Epithelial cell of umbilical artery (primary cell): ENCODE measurements at places on chromosomes 12 and 14. TPM values are rescaled to one million over a fixed set of nuclear protein-coding genes. Genes with fewer than 3 reads are reported as not detected.

Gene KRT2
- total RNA-seq: not detected in 2 replicates

Gene PKP2
- total RNA-seq: 5.5 and 16.0 TPM in 2 replicates

Gene TAS2R10
- 0.97 and 1.7 TPM in 2 replicates for total RNA-seq

Gene TBK1
- 32.5 and 44.7 TPM in 2 replicates for total RNA-seq

Gene NUAK1
- total RNA-seq: 37.7 and 61.4 TPM in 2 replicates

Gene ZC3H10
- 4.5 and 6.5 TPM in 2 replicates for total RNA-seq

Gene CLEC4E
- not detected in 2 replicates for total RNA-seq

Gene SIX4
- total RNA-seq: 4.4 and 4.9 TPM in 2 replicates

Gene TMEM233
- total RNA-seq: under 0.01 and 1.2 TPM in 2 replicates

Gene SPIC
- total RNA-seq: not detected in 2 replicates

Gene ZC2HC1C
- total RNA-seq: 1.3 and 3.6 TPM in 2 replicates

Gene TAS2R43
- total RNA-seq: under 0.01 and 1.7 TPM in 2 replicates

Gene ZNF891
- 0.32 and 0.76 TPM in 2 replicates for total RNA-seq

Gene ASB2
- total RNA-seq: not detected in 2 replicates

Gene TSPAN8
- 5.8 and 9.1 TPM in 2 replicates for total RNA-seq

Gene GALC
- total RNA-seq: 16.0 and 23.4 TPM in 2 replicates

Gene TCP11L2
- total RNA-seq: 22.2 and 23.1 TPM in 2 replicates

Gene CCDC184
- under 0.01 and 0.76 TPM in 2 replicates for total RNA-seq

Gene HRK
- total RNA-seq: not detected in 2 replicates

Gene LTBP2
- total RNA-seq: 80.1 and 141 TPM in 2 replicates

Gene KLHL33
- total RNA-seq: not detected in 2 replicates

Gene LMO3
- under 0.01 TPM in 1 of 2 replicates, not detected in the other for total RNA-seq

Gene GNB3
- total RNA-seq: 0.65 and 1.4 TPM in 2 replicates

Gene OTOGL
- 1.8 and 4.2 TPM in 2 replicates for total RNA-seq

Gene TCTN2
- total RNA-seq: 4.6 and 8.1 TPM in 2 replicates

Gene TRIM9
- total RNA-seq: under 0.01 TPM in 1 of 2 replicates, not detected in the other

Gene GPR162
- 9.4 and 9.7 TPM in 2 replicates for total RNA-seq

Gene PTHLH
- 0.91 and 0.97 TPM in 2 replicates for total RNA-seq

Gene DGLUCY
- total RNA-seq: 31.2 and 51.5 TPM in 2 replicates

Gene OTX2
- not detected in 2 replicates for total RNA-seq

Gene ZNF641
- total RNA-seq: 4.2 and 22.8 TPM in 2 replicates

Gene TSPAN9
- 35.1 and 50.6 TPM in 2 replicates for total RNA-seq

Gene ANKRD9
- 18.5 and 22.8 TPM in 2 replicates for total RNA-seq
